AG20443 (cell line): ENCODE measurements at places on chromosomes 3 and 15.

- peak; percentile 24 for DNase-seq
Measured at GRCh38 chr3:193016437-193016901, 98.8 kb upstream of the MB21D2 start.

DNA sequence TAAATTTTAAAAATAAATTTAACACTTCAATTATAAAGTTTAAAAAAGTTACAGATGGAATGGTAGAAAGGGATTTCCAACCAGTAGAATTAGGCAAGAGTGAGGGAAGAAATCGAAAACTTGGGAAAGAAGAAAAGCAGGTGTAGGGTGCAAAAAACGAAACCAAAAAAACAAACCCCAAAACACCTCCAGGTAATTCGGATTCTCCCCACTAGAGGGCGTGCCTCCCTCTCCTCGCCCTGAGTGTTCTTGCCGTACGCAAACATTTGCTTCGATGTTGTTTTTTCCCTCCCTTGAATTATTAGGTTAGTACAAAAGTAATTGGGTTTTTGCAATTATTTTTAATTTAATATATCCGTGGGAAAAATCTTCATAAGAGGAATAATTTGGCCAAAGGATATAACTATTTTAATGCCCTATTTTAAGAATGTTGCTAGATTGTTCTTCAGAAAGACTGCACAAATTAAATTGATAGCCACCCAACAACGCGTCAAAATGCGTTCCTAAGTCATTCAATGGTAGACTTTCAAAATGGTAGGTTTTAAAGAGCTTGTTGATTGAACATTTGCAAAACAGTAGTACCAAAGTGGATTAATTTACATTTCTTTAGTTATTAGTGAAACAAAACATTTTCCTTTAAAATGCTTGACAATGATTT lies 63.7 kb downstream of the SLC30A4 start:
- peak; percentile 55 for DNase-seq

DNA sequence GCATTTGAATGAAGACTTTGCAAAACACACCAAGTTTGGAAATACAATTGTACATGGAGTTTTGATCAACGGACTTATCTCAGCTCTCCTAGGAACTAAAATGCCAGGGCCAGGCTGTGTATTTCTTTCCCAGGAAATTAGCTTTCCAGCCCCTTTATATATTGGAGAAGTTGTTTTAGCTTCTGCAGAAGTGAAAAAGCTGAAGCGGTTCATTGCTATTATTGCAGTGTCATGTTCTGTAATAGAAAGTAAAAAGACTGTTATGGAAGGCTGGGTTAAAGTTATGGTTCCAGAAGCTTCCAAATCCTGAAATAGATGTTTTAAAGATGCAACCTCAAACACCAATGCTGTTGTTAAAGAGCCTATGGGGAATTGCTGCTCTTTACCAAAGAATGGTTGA lies 11.5 kb downstream of the HTD2 start:
- DNase-seq: no peak

GRCh38 chr3:126925411-126926171 lies 57.3 kb upstream of the PLXNA1 start:
- no peak for DNase-seq

GRCh38 chr3:58307639-58308215 lies 1.4 kb downstream of the HTD2 start:
- DNase-seq: peak; percentile 35

DNA sequence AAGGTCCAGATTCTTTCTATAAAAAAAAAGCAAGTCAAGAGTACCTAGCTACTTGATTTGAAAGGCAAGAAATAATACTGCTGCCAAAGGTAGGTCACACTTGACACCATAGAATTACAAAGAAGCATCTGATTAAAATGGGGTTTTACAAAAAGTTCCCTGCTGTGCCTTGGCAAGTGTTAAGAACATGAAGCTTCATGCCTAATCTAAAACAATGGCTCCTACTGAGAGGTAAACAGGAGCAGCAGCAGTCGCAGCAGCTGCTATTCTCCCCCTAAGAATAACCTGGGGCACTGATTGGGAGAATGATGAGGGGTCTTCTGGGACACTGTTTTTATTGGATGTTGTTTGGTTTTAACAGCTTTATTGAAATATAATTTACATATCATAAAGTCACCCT lies 14.1 kb downstream of the UBP1 start:
- DNase-seq: no peak

- peak; percentile 49 for DNase-seq
Measured at GRCh38 chr3:189839576-189839975, 208.4 kb downstream of the TP63 start.

DNA sequence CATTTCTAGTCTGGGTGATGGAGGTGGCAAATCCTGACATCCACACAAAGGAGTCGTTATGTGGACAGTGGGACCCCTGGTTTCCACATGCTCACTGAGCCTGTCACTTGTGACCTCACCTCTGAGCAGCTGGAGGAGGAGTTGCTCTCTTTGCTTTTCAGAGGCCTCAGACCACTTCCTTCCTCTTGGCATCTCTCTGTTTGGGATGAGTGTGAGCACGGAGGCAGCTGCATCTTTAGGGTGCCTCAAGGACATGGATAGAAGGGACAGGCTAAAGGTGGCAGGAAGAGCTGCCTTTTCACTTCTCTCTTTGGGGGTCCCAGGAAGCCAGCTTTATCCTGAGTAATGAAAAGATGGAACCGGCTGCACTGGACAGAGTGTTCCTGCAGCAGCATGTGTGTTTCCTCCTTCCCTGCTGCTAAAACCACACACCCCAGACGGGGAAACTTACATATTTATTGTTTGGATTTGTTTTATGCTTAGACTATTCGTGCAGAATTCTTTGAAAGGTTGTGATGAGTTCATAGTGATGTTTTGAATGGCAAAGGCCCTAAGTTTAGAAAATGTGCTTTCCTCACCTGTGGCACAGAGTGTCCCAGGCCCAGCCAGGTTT lies 31.8 kb downstream of the GPR171 start:
- no peak for DNase-seq

DNA sequence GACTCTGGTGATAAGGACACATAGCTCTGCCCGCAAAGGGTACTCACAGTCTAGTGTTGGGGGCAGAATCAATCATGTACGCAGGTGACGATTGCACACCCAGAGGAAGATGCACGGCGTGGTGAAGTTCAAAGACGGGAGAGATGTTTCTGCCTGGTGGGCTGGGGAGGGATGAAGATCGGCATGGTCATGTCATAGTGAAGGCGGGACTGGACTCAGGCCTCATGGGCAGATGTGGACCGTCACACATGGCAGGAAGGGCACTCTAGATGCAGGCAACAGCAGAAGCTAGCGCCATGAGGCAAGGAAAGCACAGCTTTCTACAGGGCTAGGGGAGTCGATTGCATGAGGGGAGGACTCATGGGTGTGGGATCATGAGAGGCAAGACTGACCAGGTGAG lies 240.6 kb downstream of the OPA1 start:
- DNase-seq: no peak

- DNase-seq: peak; percentile 86
Measured at GRCh38 chr3:186209810-186210752, 101.2 kb upstream of the ETV5 start.

DNA sequence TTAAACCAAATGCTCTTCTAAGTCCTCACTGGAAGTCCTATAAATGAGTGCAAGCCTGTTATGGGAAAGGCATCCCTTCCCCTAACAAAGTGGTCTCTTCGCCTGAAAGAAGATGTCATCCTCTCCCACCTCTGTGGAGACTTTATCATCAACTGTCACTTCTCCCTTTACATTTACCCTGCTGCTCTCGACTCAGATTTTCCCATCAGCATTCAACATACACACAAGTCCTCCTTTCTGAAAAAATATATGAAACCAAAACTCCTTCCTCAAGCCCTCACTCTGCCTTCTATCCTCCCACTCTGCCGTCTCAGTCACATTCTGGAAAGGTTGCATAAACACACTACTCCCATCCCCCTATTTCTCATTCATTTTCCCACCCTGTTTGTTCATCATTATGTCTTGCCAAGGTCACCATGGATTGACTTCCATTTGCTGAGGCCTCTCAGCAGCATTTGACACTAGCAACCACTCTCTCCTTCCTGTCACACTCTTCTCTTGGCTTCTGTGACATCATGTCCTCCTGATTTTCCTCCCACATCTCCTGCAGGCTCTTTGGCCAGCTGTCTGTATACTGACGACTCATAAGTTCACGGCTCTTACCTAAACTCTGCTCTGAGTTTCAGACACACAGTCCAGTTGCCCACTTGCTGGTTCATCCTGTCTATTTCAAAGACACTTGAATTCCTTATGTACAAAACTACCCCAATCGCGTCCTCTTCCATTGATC lies 70.3 kb upstream of the SMAD3 start:
- DNase-seq: peak; percentile 24

DNA sequence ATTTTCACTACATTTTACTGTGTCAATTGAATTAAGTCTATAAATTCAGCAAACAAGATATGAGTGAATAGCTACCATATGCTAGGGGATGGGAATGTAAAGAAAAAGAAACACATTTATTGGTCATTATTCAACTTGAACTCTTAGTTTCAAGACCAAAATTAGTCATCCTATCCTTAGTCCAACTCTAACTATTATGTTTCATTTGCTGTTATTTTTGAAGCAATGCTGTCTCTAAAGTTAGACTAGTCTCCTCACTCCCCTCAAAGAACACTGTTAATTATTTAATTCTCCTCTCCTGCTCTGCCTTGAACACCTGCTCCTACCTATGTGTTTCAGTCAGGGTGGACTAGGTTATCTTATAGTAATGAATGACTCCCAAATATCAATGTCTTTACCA lies 920.9 kb downstream of the TUSC7 start:
- DNase-seq: no peak

GRCh38 chr3:39651993-39652739 lies 157.2 kb upstream of the MYRIP start:
- DNase-seq: no peak

DNA sequence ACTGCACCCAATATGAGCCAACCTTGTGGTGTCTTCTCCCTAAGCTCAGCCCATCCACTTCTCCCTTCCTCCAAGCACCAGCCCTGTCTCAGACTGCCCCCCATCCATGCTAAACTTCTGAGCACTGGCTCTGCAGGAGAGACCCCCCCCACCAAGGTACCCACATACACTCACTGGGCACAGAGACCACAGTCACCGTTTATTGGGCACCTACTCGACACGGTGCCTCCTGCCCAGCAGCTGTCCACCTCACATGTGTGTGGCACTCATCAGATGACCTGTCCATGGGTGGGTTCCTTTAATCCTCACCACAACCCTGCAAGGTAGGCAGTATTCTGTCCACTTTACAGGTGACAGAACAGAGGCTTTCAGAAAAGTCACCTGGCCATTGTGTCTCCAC lies 22.3 kb upstream of the SFMBT1 start:
- no peak for DNase-seq

DNA sequence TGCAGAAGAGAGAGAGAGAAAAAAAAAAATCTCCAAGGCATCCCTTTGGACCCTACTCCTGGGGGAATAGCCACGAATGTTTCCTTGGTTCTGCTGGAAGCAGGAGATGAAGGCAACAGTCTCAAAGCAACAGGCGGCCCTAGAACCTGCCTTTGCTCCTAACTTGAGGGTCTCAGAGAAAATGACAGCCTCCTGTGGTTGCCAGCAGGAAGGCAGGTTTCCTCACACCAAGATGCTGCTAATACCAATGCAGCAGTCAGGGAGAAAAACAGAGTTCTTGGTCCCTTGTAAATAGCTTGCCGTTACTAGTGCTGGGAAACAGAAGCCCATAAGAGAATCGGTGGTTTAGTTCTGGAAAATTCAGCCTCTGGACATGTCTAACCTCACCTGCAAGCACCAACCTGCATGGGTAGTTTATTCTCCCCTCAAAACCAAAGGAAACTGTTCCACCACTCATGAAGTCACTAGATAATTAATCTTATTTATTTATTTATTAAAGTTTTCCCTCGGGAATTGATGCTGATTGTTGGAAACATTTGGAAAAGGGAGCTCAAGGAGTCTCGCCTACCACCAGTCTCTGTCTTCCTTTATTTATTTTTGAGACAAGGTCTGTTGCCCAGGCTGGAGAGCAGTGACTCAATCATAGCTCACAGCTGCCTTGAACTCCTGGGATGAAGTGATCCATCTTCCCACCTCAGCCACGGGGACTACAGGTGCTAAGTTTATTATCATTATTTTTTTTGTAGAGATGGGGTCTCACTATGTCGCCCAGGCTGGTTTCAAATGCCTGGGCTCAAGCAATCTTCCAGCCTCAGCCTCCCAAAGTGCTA lies 883 bp upstream of the FRMD4B start:
- no peak for DNase-seq
